Activated CD4-positive, alpha-beta memory T cell treated with anti-CD3 and anti-CD28 coated beads for 36 hours (primary cell): ENCODE measurements at places on chromosomes 11 and 22. TPM values are rescaled to one million over a fixed set of nuclear protein-coding genes. Genes with fewer than 3 reads are reported as not detected.

TH gene
- total RNA-seq: not detected

ARRB1 gene
- total RNA-seq: 18.8 TPM

FDXACB1 gene
- 5.2 TPM for total RNA-seq

CHORDC1 gene
- 62.6 TPM for total RNA-seq

TESMIN gene
- 7.3 TPM for total RNA-seq

TMEM132A gene
- 5.7 TPM for total RNA-seq

FREY1 gene
- 0.73 TPM for total RNA-seq

STK33 gene
- total RNA-seq: 0.24 TPM

OR8B8 gene
- total RNA-seq: not detected

PLEKHA7 gene
- 5.1 TPM for total RNA-seq

TRPM5 gene
- not detected for total RNA-seq

UPK2 gene
- not detected for total RNA-seq

HBB gene
- total RNA-seq: not detected

VSIG10L2 gene
- total RNA-seq: not detected

FANCF gene
- 11.1 TPM for total RNA-seq
